ENCODE measurements at places on chromosomes 6 and 20.
A peak's percentile ranks its signal among the peaks of the same experiment; 100 is the strongest.

DNA sequence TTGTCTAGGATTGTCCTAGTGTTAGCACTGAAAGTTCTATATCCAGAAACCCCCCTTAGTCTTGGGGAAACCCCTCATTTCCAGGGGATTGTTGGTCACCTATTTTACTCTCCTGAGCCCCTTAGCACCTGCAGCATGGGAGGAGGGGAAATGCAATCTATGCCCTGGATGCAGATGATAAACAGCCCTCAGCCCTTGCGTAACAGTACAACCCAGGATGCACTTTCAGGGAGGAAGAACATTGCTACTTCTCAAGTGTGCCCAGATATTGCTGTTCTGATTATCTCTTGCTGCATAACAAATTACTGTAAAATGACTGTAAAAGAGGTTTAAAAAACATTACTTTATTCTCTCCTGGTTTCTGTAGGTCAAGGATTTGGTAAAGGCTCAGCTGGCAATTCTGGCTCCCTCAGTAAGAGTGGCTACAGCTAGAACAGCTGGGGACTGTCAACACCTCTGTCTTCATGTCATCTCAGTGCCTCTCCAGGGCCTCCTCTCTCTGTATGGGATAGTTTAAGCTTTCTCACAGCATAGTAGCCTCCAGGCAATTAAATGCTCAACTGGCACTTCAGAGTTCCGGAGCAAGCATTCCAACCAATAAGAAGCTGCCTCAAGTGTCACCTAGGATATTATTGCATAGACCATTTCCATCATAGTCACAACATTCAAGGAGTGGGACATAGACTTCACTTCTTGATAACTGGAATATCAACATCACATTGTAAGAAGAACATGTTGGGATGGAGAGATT is 117.8 kb upstream of the FOXO3 start:
- DNase-seq, result no peak

DNA sequence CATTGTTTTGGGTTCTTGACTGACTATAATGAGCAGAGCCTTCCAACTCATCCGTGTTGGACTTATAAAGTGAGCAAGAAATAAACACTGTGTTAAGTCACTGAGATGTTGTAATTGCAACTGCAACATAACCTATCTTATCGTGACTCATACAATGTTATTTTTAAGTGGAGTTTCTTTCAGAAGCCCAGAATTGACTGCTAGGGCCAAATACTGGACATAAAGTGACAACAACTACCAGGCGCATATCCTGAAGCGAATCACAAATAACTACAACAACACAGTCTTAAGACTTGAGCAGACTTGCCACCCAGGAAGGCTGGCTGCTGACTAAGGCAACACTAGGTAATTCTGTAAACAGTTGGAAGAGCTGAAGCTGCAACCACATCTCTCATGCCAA is 326.6 kb downstream of the COL12A1 start:
- DNase-seq, result no peak

DNA sequence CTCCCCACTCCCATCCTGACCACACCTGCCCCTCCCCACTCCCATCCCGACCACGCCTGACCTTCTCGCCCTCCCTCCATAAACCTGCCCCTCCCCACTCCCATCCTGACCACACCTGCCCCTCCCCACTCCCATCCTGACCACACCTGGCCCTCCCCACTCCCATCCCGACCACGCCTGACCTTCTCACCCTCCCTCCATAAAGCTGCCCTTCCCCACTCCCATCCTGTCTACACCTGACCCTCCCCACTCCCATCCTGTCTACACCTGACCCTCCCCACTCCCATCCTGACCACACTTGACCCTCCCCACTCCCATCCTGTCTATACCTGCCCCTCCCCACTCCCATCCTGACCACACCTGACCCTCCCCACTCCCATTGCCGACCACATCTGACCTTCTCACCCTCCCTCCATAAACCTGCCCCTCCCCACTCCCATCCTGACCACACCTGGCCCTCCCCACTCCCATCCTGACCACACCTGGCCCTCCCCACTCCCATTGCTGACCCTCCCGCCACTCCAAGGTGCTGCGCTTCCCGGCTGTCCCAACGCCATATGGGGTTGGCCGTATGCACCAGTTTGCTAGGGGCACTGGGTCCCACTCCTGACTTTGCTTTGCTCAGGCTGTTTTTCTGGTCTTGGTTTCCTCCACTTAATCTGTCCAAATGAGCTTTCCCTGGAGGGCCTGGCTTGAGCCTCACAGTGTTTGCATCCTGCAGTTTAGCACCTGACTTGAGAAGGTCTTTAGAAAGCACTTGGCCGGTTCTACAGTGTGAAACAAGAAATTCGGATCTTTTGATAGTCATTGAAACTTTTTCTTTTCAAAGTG is 2.9 kb downstream of the KIF25 start:
- DNase-seq, result no peak

DNA sequence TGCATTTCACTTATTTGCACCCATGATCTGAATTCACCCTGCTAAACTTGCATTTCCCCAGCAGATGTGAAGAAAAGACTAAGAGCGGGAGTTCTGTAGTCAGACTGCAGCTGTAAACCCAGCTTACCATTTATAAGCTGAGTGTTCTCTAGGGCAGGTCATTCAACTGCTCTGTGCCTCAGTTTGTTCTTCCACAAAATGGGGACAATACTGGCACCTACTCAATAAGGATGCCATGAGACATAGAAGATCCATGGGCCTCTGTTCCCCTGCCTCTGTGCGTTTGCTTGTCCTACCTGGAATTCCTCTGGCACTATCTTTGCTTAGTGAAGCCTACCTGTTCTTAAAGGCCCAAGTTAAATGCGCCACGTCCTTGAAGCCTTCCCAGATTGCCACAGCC is 12.2 kb upstream of the MDFI start:
- no peak for DNase-seq

DNA sequence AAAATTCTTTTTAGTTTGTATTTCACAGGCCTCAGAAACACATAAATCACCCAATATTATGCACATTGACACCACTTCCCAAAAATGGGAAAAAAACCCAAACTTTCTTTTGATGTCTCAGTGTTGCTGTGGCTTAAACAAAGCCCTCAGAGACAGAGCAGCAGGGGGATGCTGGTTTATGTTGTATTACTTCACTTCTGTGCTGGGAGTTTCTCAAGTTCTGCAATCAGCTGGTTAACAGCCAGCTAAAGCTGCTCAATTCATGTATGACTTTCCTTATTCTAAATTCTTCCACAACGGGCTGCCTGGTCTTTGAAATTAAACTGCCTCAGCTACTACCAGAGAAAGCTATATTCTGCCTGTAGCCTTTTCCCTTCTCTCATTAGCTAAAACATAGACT is 5.6 kb downstream of the FILIP1 start:
- DNase-seq, result no peak

DNA sequence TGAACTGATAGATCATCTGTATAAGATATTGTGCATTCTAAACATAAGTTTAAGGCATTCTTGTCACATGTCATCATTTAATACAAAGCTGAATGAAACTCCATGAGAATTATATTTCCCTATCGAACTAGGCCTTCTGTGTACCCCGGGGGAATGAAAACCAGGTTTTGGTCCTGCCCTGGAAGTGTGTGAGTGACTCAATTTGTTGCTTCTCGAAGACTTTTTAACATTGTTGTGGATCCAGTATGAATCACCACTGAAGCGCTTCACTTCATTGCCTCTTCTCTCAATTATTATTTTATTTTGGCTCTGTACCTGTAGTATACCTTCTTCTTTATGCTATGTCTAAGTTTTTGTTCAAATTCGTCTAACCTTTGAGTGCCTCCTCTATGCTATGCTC is 150.8 kb downstream of the GRIK2 start:
- no peak for DNase-seq

DNA sequence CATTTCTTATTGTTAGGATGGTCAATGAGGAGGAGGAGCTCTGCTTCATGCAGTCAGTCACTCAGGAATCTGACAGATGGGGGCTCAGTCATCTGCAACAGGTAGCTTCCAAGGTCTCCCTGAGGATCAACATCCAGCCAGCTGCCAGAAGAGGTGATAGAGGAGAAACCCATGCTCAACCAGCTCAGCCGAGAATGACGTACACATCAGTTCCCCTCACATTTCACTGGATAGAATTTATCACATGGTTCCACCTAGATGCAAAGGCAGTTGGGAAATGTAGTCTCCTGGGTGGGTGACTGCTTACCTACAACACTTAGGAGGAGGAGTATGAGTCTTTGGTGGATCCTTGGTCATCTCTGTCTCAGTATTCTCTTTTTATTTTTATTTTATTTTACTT is 144.5 kb downstream of the CEBPB start:
- peak; percentile 27 for DNase-seq

- no peak for DNase-seq
These were observed 8.8 kb upstream of the MYT1 start for GRCh38 chr20:64155258-64156135.

GRCh38 chr6:5138995-5139827 is 54.1 kb downstream of the PPP1R3G start:
- no peak for DNase-seq

DNA sequence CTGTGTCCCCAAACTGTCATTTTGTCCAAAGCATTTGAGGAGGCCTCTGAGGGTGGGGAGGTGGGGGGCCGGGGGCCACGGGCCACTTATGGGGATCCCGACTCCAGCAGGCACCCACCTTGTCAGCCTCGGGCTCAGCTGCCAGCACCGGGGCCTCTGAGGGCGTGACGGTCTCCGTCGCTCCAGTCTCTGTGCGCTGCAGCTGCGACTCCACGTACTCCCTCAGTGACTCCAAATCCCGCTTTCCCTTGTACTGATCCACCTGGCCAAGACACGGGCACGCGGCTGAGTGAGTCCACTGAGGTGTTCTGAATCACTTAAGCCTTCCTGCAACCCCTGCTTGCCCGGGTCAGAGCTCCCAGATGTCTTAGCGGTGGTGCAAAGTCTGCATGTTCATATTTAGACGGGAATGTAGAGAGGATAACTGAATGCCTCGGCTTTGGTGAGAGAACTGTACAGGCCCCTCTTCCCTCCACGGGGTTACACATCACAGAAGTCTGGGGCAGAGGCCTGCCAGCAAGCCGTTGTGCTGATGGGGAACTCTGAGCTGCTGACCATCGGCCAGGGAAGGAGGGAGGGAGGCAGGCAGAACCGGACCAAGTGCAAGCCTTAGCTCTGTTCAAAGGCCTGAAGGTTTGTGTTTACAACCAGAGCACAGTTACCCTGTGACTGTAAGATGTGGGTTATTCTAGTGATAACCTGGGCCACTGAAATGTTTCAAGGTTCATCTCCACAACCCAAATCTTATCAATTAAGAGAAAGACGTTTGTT is 21.8 kb downstream of the TXNDC5 start:
- DNase-seq, result no peak

DNA sequence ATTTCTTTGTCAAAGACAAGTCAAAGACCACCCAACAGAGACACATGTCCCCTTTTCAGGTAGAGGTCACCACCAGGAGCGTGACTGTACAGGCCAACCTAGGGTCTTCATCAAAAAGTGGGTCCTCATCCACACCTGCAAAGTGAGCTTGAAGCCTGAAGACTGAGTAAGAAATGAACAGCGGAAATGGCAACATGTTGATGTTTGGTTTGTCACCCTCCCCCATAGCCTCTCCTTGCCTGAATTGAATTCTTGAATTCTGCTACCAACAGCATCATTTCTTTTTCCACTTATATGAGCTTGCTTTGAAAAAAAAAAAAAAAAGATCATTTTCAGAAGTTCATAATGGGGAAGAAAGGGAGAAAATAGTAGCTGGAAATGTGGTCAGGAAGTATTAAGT is 104.4 kb downstream of the NFATC2 start:
- DNase-seq, result no peak

DNA sequence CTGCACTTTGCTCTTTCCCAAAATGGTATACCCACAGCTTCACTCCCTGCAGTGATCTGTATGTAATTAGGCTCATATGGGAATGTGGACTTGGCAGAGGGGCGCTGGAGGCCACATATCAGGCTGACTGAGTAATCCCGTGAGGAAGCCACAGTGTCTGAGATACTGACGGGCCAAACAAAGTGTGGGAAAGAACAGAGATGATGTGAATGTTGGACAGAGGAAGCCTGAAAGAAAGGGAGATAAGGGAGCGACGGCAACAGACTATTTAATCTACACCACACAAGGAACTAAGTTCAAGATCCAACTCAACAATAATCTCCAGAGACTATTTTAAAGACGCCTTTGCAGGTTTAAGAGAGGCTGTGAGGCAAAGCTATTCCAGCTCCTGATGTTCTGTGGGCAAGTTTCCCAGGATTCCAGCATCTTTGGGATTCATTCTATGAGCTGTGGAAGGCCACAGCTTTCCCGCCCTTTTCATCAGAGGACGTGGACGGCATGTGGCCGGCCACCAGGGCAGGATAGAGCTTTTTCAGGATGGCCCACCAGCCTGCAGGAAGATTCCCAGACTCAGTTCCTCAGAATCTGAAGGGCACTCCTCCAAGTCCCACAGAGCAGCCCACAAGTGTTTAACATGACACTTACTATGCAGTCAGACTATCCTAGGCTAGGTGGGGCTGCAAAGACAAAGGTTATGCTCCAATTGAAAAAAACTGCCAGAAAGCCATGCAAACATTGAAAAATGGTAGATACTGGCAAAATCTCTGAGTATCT is 237.5 kb downstream of the ATXN1 start:
- DNase-seq, result no peak

GRCh38 chr6:113065611-113066010 is 718.5 kb downstream of the RFPL4B start:
- DNase-seq, result peak; percentile 29

DNA sequence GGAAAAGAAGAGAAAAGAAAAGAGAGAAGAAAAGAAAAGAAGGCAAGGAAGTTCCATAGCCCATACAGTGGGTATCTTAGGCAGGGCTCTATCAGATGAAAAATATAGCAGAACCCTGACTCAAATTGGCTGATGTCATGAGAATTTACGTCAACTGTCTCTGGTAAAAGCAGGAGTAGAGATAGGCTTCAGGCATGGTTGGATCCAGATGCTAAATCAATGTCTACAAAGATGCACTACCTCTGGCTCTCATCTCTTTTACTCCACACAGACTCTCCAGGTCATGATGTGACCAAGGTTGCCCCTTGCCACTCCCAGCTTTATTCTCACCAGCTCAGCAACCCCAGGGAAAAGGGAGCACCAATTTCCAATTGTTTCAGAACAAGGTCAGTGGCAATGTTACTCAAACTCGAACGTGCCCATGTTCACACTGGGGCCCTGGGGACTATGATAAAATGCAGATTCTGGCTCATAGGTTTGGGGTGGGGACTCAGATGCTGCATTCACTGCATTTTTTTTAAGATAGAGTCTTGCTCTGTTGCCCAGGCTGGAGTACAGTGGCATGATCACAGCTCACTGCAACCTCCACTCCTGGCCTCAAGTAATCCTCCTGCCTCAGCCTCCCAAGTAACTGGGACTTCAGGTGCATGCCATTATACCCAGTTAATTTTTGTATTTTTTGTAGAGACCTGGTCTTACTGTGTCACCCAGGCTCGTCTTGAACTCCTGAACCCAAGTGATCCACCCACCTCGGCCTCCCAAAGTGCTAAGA is 33.4 kb upstream of the PTGIS start:
- DNase-seq, result no peak

- no peak for DNase-seq
These were observed 84.5 kb downstream of the PLCB1 start for GRCh38 chr20:8216375-8217200.

DNA sequence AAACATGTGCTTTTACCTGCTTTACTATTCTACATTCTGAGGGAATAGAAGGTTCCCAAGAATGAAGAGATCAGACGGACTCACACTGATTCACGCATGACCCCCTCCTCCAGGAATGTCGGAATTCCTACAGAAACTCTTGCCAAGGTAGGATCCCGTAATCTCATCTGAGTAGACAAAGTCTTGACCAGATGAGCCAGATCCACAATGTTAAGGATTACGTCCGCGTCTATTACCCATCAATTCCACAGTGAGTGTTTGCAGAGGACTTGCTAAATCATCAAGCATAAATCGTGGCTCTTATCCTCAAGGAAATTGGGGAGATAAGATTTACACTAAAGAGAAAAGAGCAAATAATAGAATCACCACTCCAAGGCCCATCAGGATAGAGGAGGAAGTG is 245.9 kb upstream of the FOXQ1 start:
- no peak for DNase-seq

Measured in neuronal stem cell (in vitro differentiated cells).